ENCODE measurements at places on chromosomes 11 and 22.

DNA sequence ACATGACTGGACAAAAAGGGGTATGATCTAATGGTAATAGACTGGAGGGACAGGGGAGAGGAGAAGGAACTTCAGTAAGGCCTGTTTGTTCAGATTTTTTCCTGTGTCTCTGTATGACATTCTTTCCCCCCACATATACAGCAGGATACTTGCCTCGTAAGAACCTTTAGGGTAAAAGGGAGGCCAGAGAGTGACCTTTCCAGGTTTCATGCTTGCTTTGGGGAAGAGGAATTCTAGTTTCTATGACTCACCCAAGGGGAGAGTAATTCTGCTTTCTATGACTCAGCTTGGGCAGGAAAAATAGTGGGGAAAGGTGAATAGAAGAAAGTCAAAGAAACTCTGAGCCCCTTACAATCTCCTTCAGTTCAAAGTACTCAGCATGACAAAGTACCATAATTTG lies 457.0 kb downstream of the DLG2 start:
- H3K27ac ChIP-seq = no peak overlapping the region
- no peaks in the 10 kb centered on the region for H3K4me1 ChIP-seq
- no peak for DNase-seq
- no peaks in the 10 kb centered on the region for H3K27me3 ChIP-seq
- no peak overlapping the region for H3K4me3 ChIP-seq

- DNase-seq = no peak
- no peak overlapping the region for H3K27ac ChIP-seq
- no peaks in the 10 kb centered on the region for H3K36me3 ChIP-seq
- no peak overlapping the region for H3K4me3 ChIP-seq
These were observed 108.4 kb downstream of the FAT3 start for GRCh38 chr11:92332986-92333385.

GRCh38 chr11:107741044-107741823 lies 29.4 kb upstream of the SLN start:
- H3K36me3 ChIP-seq = no peaks in the 10 kb centered on the region
- no peak overlapping the region for H3K27ac ChIP-seq
- H3K4me3 ChIP-seq = no peak overlapping the region
- no peak for DNase-seq

DNA sequence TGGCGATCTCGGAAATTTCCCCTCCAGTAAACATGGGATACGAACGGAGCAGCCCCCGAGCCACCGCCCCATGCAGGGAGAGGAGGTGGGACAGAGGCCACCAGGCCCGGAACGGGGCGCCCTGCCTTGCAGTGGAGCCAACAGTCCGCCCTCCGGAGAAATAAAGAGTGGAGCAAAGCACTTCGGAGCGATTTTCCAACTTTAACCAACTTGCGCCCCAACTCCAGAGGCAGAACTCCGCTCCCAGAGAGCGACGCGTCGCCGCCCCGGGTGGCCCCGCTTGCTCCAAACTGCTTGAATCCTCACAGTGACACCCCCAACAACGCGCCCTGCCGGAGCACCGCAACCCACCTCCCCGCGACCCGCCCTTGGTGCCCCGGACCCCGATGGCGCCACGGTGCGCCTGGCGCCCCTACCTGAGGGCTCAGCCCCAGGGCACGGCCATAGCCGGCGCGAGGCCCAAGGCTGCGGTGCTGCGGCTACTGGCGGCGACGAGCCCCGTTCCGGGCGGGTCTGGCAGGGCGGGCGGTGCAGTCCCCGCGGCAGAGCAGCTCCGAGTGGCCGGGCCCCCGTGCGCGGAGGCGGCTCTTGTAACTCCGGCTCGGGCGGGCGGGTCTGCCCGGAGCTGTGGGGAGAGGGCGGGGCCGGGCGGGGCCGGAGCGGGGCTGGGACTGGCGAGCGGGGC lies at the start of gene AHNAK:
TSS of gene AHNAK (minus strand) at position 563 of the 685 bp plus-strand sequence. CDS start 10,708 bp downstream, outside the sequence.
- H3K4me3 ChIP-seq = peak within 1 kb of the TSS; percentile 76
- H3K4me1 ChIP-seq = peaks cover 55% of the 10 kb centered on the region
- no peaks in the 10 kb centered on the region for H3K36me3 ChIP-seq
- no peaks in the 10 kb centered on the region for H3K27me3 ChIP-seq
- H3K27ac ChIP-seq = peak within 1 kb of the TSS; percentile 96
- DNase-seq = peak; percentile 84

All from CD8-positive, alpha-beta memory T cell (primary cell).